ENCODE measurements at places on chromosomes 11 and 22. TPM values are rescaled to one million over a fixed set of nuclear protein-coding genes. Genes with fewer than 3 reads are reported as not detected.

DNA sequence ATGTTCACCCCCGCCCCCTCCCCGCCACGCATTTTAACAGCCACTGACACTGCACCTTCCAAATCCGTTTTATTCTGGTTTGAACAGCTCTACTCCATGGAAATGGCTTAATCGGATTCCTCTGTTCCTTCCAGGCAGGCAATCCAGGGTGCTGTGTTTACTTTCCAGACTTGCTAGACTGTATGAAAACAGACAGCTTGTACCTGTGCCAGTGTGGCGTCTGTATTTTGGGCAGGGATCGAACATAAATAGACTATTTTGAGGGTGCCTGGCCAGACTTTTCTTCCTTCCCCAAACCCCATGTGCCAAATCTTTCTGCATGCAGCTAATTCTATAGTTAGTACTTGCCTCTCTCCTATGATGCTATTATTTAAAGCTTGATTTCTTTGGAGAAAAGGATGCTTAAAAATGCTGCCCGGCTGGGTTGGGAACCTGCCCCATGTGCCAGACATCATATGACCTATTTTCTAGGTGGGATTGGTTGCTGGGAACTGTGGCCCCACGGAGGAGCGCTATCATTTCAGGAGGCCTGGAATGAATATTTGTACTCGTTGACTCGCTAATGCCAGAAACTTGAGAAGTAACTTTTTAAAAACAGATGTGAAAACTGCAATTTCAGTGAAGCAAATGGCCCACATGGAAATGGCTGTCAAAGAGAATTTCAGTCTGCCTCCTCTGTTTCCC lies 814.8 kb downstream of the BRD1 start:
- DNase-seq, result no peak

DNA sequence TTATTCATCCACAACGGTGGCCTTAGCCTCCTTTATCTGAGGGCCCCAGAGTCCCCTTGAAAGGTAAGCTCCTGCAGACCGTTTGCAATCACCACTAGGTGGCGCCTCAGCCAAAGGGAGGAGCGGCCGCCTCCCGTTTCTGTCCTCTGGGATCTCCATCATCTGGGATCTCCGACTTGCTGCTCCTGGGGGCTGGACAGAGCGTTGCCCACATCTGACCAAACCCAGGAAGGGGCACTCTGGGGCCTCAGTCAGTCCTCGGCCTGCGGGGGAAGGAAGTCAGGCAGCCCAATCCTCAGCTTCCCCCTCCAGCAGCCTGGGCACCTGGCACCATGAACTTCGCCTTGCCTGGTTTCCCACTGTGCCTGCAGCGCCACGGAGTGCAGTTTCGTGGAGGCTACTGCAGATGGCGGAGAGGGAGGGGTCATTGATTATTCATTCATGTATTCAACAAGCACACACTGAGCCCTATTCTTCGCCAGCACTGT lies 23.5 kb downstream of the TP53I11 start:
- peak; percentile 70 for DNase-seq

TMPRSS4 gene
- not detected for total RNA-seq

DNA sequence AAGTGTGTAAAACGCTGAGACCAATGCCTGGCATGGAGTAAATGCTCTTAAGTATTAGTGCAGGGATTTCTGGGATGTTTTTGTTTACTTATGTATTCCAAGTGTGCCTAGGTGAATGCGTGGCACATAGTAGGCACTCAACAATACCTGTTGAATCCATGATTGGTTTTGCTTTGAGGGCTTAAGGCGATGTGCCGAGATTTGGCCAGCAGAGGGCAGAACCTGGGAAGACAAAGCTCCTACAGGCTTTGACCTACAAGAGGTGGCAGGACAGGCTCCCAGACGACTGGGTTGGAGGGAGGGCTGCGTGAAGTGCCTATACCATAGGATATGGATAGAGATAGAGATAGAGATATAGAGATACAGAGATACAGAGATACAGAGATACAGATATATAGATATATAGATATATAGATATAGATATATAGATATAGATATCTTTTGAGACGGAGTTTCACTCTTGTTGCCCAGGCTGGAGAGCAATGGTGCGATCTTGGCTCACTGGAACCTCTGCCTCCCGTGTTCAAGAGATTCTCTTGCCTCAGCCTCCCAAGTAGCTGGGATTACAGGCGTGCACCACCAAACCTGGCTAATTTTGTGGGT lies 13.9 kb downstream of the KCNE3 start:
- peak; percentile 71 for DNase-seq

NNMT gene
- 505 TPM for total RNA-seq

Measured in fibroblast of villous mesenchyme (primary cell).